ENCODE measurements at places on chromosomes 7 and 10.
A peak's percentile ranks its signal among the peaks of the same experiment; 100 is the strongest.

GRCh38 chr10:128178302-128178958 lies 52.2 kb upstream of the MKI67 start:
- no peak for DNase-seq

- peak; percentile 95 for DNase-seq
These were observed 62.6 kb downstream of the DOCK4 start for GRCh38 chr7:112143582-112143981.

GRCh38 chr10:35092851-35093250 lies 2.7 kb upstream of the CUL2 start:
- DNase-seq = no peak

- no peak for DNase-seq
These were observed 118.7 kb downstream of the RALA start for GRCh38 chr7:39741942-39742623.

- peak; percentile 90 for DNase-seq
These were observed 155.7 kb upstream of the FGFR2 start for GRCh38 chr10:121753726-121754476.

- DNase-seq = no peak
These were observed 13.4 kb downstream of the SERPINE1 start for GRCh38 chr7:101140339-101140699.

DNA sequence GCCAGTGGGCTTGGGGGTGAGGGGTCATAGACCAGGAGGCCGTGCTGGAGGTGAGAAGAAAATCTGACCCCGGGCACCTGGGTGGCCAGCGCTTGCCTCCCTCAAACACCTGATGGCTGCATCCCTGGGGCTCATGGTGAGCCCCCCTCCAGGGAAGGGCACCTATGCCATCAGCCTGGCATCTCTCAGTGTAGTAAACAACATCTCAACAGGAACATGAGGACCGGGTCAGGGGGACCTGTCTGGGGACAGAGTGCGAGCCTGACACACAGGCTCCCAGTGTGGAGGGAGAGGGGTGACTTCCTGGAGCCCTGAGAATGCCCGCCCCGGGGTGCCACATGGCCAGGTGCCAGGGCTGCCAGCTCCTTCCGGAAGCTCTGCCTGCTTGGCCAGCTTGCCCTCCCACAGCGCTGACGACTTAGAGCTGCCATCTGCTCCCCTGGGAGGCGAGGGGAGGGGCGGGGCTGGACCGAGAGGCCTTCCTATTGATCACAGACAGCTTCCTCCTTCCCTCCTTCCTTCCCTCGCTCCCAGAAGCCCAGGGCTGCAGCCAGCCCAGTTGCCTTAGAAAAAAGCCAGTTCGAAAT lies 12.3 kb downstream of the STX1A start:
- DNase-seq = no peak

GRCh38 chr10:23399701-23400144 lies 39.2 kb upstream of the OTUD1 start:
- peak; percentile 82 for DNase-seq

GRCh38 chr10:101000915-101001658 lies 1.5 kb downstream of the LZTS2 start:
- DNase-seq = peak; percentile 68
